ENCODE measurements at places on chromosomes 11 and 22.

GRCh38 chr11:86644291-86644690 lies 28.1 kb downstream of the ME3 start:
- no peak for DNase-seq

- DNase-seq: no peak
Observed at GRCh38 chr11:129894278-129895125, 876 bp downstream of the NFRKB start.

DNA sequence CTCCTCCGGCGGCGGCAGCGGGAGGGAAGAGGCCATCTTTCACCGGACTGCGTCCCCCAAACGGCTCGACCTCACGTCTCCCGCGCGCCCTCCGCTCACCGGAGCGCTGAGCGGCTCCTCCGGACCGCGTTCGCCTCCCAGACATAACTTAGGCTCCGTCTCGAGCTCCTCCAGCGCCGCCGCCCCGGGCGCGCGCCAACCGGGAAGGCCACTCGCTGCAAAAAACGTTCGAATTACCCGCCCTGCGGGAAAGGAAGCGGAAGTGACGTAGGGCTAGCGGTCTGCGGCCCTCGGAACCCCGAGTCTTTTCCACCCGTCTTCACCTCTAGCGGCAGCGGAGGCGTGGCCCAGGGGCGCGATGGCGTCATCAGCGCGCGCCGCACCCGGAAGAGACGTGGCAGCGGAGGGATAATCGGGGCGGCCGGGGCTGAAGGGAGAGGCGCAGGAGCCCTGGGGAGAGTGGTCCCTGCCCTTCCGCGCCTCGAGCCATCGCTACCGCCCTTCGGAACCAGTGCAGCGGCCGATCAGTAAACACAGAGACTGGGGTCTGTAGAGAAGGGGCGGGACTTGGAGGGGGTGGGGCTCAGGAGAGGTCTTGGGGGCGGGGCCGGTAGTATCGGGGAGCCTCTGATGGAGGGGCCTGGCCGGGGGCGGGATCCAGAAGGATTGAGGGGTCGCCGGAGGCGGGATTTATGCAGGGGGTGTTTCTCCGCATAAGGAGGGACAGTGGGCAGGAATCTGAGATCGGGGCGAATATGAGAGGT lies at the start of the genes CDCA5 and ZFPL1:
Gene CDCA5 (minus strand): TSS at position 207 of the 764 bp plus-strand sequence. CDS start 62 bp downstream, at position 145.
Gene ZFPL1 (plus strand): TSS at position 389 of the 764 bp plus-strand sequence. CDS start 477 bp downstream, outside the sequence.
- DNase-seq: peak; percentile 99

DNA sequence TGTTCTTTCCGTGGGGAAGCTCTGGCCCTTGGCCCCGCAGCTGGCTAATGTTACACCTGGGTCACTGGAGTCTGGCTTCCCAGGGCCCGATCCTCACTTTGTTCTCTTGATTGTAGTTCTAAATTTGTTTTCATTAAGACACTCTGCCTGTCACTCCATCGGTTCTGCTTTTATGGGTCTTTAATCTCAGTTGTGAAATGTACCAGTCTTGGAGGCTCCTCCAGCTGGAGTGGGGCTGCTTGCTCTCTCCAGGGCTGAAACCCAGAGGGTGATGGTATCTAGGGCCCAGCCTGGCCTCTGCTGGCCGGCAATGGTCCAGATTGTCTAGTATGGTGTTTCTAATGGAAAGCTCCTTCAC lies 352.9 kb downstream of the TENM4 start:
- no peak for DNase-seq

- DNase-seq: peak; percentile 92
Observed at GRCh38 chr11:76860539-76861475, at the start of gene ACER3. TSS of gene ACER3 (plus strand) at chr11:76860918. CDS start at chr11:76860977, 59 bp downstream.

- DNase-seq: no peak
Observed at GRCh38 chr22:27115816-27116256, 458.4 kb downstream of the MIAT start.

DNA sequence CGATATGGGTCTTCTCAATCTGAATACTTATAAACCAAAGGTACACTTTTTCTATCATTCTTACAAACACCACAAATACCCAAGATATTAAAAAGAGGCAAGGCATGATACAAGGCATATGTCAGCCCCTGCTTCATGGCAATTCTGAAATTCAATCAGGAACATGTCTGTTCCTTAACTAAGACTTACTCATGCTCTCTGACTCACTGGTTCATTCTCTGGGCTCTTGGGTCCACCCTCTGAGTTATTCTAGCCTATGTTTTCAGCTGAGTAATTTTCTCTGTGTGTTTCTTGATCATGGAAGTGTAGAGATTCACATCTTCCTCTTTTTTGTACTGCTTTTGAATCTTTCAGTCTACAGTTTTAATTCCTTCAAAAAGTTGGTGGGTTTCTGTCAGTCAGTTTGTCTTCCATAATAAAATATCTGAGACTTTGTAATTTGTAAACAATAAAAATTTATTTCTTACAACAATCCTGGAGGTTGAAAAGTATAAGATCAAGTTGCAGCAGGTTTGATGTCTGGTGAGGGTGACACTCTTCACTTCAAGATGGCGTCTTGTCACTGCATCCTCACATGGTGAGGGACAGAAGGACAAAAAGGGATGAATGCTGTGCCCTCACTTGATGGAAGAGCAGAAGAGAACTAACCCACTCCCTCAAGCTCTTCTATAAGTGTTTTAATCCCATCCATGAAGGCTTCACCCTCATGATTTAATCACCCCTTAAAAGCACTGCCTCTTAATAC lies 211.7 kb downstream of the FAM76B start:
- DNase-seq: no peak

GRCh38 chr11:68325183-68325906 lies 13.0 kb downstream of the LRP5 start:
- DNase-seq: no peak

- DNase-seq: no peak
Observed at GRCh38 chr22:37144180-37144554, 5.5 kb downstream of the IL2RB start.

GRCh38 chr11:40842750-40843339 lies 616.6 kb downstream of the LRRC4C start:
- DNase-seq: no peak

DNA sequence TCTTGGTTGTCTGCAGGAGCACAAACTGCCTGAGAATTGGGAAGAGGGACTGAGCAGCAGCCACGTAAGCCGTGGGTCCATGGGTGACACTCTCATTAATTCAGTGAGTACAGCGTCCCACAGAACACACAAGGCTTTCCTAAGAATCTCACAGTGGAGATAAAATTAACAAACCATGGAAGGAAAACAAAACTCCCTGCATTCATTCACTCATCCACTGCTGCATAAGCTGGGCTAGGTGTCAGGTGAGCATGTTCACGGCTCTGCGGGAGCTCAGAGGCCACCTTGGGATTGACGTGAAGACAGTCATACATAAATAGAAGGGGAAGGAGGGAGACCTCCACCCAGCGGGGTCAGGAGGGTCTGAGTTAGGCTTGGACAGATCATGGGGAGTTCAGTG lies 1442.7 kb downstream of the TBC1D22A start:
- DNase-seq: no peak

DNA sequence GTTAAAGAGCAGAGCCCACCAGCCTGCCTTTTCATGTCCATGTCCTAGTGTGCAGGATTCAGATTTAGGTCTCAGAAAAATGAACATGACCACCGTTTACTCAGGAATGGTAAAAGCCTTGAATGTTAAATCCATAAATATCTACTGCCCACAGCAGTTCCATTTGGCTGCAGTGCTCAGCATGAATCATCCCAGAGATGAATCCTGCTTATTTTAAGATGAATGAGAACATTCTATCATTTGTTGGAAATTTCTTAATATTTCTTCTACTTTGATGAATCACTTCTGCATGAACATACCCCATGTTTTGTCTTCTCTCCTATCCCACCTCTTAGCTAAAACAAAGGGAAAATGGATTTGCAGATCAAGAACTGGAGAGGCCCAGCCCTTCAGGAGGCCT lies 47.5 kb upstream of the AQP11 start:
- DNase-seq: no peak

DNA sequence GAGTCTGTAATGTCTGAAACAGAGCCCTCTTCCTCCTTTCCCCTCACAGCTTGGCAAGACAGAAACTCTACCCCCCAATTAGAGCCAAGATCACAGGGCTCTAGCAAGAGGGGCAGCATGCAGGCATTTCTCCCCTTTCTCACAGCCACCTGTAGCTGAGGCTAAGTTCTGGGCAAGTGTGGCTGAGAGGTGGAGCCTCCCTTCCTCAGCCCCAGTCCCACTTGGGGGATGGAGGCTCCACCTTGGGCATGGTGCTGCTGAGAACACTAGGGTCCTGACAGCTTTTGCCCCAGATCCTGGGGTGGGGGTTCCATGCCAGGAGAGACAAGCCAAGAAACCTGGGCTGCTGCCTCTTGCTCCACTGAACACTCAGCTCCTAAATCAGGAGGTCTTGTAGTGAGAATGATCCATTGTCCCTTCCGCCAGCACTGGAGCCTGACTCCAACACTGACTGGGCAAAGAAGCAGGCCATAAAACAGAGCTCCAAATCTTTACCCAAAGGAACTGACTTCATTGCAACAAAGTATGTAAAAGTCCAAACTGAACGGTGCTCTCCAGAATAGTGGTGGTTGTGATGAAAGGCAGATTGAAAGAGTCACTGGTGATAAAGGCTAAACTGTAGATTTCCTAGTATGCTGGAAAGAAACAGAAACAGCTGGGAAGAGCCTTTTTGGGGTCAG lies 25.6 kb downstream of the NARS2 start:
- no peak for DNase-seq

- peak; percentile 42 for DNase-seq
Observed at GRCh38 chr11:69167916-69168691, 12.4 kb downstream of the SMIM38 start.

- no peak for DNase-seq
Observed at GRCh38 chr11:73422886-73423285, 46.7 kb downstream of the RELT start.

DNA sequence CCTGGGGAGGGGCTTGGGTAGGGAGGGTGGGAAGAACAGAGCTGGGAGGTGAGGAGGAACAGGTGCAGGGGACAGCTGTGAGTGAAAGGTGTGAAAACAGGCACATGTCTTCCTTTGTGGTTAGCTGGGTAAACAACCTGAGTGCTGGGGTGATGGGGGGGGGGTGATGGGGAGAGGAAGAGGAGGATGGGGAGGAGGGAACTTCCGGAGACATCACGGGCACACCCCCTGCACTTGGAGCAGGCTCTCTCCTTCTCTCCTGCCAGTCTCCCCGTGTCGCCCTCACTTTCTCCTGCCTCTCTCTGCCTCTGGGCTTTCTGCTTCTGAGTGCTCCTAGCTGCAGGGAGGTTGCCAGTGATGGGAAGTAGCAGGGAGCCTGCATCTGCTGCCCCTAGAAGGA lies 8.8 kb downstream of the CXCR5 start:
- DNase-seq: peak; percentile 52

DNA sequence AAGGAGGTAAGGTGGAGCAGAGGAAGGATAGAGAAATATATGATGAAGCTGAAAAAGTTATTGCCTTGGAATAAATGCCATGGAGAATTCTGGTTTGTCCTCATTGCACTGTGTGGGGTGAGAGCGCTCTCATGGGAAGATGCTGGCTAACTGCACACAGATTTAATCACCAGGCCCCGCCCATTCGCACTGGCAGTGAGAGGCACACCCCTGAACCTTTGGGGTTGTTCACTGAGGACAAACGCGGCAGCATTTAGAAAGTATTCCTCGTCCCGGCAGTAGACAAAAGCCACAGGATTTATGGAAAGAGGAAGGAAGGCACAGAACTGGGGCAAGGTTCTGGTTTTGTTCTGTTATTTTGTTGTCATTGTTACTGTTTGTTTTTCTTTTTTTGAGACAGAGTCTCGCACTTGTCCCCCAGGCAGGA lies 70.2 kb downstream of the MED15 start:
- no peak for DNase-seq

- no peak for DNase-seq
Observed at GRCh38 chr11:123654566-123655081, at the start of gene SCN3B. TSS of gene SCN3B (minus strand) at chr11:123654624. CDS start at chr11:123653801, 823 bp downstream.

- no peak for DNase-seq
Observed at GRCh38 chr11:46597609-46598219, 3.9 kb upstream of the AMBRA1 start.

GRCh38 chr11:132125988-132126871 lies 755.8 kb downstream of the NTM start:
- DNase-seq: no peak

GRCh38 chr22:38948181-38948940 lies 9.0 kb upstream of the APOBEC3A start:
- no peak for DNase-seq

- no peak for DNase-seq
Observed at GRCh38 chr22:28882545-28882877, 861 bp upstream of the ZNRF3 start.

DNA sequence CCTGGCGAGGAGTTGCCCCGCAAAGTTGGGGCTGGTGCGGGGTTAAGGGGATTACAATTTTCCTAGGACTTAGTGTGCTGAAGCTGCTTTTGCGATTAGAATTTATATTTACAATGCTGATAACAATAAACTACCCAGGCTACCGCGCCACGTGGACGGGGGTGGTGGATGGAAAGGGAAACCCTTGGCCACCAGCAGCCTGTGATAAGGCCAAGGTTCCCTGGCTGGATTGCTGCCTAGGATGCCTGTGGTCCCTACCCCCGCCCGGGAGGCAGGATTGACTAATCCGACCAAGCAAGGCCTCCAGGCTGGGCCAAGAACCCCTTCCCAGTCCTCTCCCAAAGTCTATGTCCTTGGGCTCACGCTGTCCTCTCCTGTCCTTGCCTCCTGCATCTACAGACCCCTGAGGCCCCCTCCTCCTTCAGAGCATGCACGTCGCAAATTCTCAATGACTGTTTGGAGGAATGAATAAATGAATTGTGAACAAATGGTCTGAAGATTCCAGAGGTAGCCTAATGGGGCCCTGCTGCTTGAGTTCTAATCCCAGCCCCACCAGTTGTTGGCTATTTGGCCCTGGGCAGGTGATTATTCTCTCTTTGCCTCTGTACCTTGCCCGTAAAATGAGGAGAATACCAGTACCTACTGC lies 7.6 kb upstream of the CHKA start:
- peak; percentile 68 for DNase-seq

GRCh38 chr11:107307991-107308390 lies 149.6 kb downstream of the CWF19L2 start:
- no peak for DNase-seq

GRCh38 chr11:7160814-7161489 lies 72.2 kb downstream of the RBMXL2 start:
- DNase-seq: no peak

DNA sequence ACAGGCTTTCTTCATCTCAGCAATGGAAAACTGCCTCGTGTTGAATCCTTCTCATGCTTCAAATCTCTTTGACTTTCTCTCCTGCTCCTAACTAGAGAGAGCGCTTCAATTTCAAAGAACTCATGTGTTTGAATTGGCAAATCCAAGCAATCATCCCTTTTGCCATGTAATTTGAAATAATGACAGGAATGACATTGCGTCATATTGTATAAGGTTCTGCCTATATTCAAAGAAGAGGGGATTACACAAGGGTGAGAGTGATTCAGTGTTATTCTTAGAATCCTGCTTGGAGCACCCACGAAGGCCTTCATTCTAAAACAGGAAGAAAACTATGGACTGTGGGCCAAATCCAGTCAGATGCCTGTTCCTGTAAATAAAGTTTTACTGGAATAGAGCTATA lies 720.6 kb downstream of the JRKL start:
- no peak for DNase-seq

DNA sequence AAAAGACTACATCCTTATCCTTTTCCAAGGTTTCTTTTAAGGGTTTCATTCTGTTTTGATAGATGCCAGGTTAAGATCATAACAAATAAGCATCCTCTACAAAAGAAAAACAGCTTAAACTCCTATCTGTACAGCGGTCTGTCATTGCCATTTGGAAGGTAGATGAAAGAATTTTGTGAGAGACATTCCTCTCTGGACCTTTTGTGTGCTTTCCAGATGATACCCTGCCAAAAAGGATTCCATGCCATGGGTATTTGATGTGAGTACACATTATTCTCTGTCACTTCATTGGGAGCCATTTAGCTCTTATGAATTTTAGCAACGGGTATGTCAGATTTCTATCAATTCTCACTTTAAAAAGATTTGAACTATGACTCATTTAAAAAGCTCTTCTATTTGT lies 153.7 kb downstream of the GRIA4 start:
- no peak for DNase-seq

GRCh38 chr11:66467756-66468155 lies 1.1 kb downstream of the PELI3 start:
- DNase-seq: no peak
